ENCODE measurements at places on chromosomes 6 and 20.

DNA sequence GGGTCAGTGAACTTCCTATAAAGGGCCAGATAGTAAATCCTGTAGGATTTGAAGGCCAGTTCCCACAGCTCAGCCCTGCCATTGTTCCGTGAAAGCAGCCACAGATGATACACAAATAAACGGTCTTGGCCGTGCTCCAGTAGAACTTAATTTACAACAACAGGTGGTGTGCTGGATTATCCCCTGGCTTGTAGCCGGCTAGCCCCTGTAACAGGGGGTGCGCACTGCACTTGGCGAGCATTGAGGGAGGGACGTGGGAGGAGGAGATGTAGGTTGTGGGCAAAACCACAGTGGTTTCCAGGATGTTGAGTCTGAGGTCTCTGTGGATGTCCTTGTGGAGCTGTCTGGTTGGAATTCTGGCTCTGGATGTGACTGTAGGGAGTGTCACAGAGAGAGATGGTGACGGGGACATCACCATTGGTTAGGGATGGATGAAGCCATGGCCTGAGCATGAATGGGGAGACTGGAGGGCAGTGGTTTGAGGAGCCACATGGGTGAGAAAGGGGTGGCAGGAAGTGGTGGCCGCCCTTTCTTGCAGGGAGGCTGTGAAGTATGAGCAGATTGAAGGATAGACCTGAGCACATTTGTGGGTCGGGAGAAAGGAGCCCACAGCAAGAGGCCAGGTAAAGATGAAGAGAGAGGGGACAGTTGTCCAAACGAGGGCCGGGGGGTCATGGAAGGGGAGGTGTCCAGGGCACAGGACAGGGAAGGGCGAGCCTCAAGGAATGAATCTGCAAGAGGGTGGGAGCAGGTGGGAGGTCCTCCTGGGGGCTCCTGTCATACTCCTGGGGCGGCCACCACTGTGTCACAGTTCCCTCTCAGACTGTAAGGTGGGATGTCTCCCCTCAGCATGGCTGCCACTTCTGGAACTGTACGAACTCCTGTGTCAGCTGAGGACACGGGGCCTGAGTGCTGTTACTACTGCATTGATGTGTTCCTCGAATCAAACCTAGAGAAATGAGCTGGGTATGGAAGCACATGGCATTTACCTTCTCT is 53.6 kb downstream of the CDH26 start:
- no peak for DNase-seq

DNA sequence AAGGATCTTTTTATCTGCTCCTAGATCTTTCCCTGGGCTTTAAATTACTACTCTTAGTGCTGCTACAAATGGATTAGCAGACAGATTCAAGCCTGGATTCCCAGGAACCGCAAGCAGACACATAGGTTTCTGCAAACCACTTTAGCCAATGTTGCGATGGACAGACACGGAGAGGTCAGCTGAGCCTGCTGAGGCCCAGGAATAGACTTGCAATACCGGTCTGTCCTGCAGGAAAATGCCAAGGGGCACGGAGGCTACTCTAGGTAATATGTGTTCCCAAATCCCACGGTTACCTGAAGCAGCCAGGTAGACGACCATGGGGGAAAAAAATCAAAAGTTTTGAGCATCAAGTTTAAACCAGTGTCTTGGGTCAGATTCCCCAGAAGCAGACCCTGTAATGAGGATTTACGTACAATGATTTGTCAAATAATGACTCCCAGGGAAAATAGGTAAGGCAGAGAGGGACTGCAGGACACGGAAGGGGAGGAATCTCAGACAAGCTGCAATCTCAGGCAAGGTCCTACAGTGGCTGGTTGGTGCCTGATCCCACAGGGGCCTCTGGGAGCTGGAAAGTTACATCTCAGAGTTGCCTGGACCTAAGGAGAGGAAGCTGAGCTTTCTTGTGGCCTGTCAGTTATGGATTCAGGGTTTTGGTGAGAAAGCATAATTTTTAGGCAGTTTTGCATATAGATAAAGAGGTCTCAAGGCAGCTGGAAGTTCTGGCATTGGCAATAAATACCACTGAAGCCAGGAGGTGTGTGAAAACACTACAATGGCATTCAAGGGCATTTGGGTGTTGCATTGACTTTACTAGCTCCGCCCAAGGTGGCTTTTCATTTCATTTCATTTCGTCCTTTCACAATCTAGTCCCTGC is 12.5 kb downstream of the OTOR start:
- DNase-seq = no peak

GRCh38 chr20:46638134-46638897 is 12.9 kb downstream of the SLC13A3 start:
- no peak for DNase-seq

DNA sequence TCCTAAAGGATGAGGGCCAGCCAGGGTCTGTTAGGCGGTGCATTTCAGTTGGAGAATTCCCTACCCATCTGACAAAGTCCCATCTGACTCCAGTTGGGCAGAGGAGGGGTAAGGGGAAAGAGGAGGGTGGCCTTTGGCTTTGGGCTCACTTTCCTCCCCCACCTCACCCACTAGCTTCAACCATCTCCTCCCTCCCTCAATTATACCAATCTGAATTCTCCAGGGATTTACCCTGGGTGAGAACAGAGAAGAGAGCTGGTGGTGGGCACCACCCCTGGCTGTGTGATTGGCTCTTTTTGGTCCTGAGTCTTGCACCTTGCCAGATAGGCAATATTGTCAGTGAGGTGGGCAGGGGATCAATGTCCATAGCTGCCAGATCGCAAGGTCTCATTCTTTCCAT is 3.2 kb downstream of the HMGA1 start:
- no peak for DNase-seq

DNA sequence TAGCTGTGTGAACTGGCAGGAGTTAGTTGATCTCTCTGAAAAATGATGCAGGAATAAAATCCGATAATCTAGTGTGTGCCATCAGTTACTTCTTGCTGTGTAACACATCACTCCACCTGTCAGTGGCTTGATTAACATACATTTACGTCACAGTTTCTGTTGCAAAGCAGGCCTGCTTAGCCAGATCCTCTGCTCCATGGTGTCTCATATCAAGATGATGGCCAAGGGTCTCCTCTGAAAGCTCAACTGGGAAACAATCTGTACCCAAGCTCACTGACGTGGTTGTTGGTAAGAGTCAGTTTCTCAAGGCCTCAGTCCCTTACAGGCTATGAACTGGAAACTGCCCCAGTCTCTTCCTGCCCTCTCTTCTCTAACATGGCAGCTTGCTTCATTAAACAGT is 51.8 kb downstream of the FOXA2 start:
- no peak for DNase-seq

DNA sequence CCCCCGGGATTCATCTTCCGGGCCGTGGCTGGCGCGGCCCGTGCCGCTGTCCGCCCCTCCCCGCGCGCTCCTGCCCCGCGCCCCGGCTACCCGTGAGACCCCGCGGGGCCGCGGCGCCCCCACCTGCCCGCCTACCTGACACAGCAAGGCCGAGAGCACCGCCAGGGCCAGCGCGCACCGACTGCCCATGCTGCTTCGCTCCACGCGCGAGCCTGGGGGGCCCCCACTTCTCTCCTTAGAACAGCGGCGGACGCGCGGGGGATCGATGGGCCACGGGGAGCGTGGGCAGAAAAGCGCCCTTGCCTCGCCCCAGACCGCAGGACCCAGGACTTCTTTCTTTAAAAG is 955 bp downstream of the DLL1 start:
- DNase-seq = no peak

DNA sequence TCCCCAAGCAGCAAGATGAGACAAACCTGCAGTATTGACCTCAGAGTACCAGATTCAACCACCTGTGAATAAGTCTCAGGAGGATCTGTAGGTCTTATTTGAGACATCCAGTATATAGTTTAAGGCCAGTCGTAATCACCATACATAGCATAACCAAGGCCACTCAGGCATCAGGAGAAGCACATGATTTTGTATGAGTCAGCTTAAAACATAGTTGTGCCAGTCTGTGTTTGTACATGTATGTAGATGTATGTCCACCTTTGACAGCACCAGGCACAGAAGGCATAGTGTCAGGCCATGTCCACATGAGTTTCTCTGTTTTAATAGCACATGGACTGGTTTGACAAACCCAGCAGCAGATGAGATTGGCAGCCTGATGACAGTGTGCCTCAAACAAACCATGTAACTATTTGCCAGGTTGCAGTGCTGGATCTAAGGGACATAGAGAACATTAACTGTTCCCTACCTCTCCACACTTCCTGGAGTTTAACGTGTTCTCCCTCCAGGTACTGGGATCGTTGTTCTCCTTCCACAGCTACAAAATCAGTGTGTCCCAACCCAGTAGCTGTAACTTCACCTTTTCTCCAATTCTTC is 8.6 kb upstream of the ASIP start:
- DNase-seq = no peak

GRCh38 chr20:7933346-7933745 is 6.9 kb downstream of the HAO1 start:
- no peak for DNase-seq

- DNase-seq = no peak
Observed at GRCh38 chr20:20427227-20427864, 59.4 kb downstream of the INSM1 start.

Data from stimulated activated CD4-positive, alpha-beta T cell treated with anti-CD3 and anti-CD28 coated beads, TNF-alpha, amount 100 ng/mL, for 4 hours (primary cell).